Activated T-cell treated with anti-CD3 and anti-CD28 coated beads for 48 hours (primary cell): ENCODE measurements at places on chromosomes 5 and 9.

GRCh38 chr5:179802207-179802883 is 4.3 kb downstream of the MGAT4B start:
- DNase-seq, result no peak

- no peak for DNase-seq
These were observed 100.2 kb downstream of the BRINP1 start for GRCh38 chr9:119268985-119269384.

GRCh38 chr9:69299826-69300225 is 25.2 kb upstream of the ENTREP1 start:
- no peak for DNase-seq

DNA sequence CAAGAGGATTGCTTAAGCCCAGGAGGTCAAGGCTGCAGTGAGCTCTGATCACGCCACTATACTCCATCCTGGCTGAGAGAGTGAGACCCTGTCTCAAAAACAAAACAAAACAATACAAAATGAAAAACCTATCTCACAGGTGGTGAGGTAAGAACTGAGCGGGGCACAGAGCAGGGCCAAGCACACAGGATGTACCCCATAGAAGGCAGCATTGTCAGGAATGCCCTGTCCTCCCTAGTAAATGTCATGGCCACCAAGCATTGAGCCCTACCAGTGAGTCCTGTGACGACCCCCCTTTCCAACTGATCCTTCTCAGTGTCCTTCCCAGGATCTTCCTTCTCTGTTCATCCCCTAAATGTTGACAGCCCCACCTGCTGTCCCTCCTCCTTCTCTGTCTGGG is 44.6 kb upstream of the ALDH1B1 start:
- no peak for DNase-seq

DNA sequence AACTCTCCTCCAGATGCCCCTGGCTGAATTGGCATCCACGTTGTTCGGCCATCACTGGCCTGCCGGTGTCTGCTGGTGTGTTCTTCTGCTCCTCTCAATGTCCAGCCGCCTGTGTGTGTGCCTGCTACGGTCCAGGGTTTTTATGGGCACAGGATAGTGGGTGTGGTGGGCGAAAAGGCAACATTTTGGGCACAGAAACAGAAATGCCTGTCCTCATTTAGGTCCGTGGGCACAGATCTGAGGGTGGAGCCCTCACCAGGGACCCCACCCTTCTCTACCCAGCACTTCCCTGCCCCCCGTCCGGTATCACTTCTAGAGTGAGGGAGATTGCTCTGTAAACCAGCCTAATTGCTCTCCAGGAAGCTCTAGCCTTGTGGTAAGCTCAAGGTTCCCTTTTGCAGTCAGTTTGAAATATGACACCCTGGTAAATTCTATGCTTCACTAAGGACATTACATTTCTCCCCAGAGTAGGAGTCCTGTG is 410.1 kb downstream of the MAT2B start:
- DNase-seq, result no peak

- no peak for DNase-seq
These were observed 36.8 kb downstream of the C9orf50 start for GRCh38 chr9:129584136-129584535.

GRCh38 chr5:83244516-83244915 is 167.2 kb downstream of the XRCC4 start:
- no peak for DNase-seq

DNA sequence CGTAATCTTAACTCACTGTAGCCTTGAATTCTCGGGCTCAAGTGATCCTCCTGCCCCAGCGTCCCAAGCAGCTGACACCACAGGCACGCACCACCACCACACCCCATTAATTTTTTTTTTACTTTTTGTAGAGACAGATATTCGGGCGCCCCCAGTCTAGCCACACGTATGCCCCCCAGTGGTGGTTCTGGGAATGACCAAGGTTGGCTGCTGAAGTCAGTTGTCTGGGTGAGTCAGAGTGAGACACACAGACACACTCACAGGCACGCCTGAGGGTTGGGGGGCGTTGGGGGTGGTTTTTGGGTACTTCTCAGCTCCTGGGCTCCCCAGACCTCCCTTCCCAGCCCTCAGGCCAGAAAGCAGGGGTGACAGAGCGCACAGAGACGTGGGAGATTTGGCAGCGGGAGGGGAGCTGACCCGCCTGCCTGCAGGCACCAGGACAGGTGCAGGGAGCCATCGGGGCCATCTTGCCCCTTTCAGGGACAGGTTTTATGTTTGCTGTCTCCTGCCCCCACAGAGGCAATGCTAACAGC is 4.2 kb upstream of the ENTPD8 start:
- peak; percentile 79 for DNase-seq

DNA sequence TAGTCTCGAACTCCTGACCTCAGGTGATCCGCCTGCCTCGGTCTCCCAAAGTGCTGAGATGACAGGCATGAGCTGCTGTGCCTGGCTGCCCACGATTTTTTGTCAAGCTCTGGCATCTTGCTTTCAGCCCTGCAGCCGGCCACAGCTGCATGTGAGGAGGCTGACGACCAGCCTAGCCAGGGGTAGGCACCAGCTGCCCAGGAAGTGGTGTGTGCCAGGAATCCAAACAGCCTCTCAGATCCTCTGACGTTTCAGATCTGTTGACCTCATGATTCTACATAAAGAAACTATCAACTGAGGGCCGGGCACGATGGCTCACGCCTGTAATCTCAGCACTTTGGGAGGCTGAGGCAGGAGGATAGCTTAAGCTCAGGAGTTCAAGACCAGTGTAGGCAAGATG is 19.0 kb downstream of the DYNC2I2 start:
- DNase-seq, result no peak

GRCh38 chr9:115972362-115972761 is 181.2 kb upstream of the PAPPA start:
- DNase-seq, result no peak

DNA sequence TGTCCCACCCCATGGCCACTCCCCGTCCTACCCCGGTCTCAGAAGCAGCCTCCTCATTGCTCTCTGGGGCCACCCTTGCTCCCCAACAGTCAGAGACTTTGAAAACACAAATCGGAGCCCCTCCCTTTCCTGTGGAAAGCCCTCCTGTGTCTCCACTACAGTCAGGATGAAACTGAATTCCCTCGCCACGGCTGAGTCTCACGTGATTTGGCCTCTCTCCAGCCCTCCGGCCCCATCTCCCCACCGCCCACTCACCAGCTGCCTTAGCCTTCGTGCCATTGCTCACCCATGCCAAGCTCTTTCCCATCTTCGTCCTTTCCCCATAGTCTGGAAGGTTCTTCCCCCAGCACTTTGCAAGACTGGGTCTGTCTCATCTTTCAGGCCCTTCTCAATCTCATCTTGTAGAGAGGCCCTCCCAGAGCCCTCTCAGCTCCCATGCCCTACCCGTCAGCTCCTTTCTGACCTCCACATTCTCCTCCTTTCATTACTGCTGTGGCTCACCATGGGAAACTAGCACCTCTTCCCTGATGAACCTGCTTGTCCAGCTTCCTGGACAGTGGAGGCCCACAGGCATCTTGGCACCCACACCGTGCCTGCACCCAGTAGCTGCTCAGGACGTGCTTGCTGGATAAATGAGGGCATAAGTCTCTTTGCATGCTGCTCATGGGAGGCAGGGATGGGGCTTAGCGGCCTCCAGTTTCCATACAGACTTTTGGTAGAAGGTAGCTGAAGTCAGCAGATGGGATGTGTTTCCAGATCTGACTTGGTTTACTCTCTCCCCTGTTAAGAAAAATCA is 126.4 kb upstream of the COL5A1 start:
- no peak for DNase-seq

DNA sequence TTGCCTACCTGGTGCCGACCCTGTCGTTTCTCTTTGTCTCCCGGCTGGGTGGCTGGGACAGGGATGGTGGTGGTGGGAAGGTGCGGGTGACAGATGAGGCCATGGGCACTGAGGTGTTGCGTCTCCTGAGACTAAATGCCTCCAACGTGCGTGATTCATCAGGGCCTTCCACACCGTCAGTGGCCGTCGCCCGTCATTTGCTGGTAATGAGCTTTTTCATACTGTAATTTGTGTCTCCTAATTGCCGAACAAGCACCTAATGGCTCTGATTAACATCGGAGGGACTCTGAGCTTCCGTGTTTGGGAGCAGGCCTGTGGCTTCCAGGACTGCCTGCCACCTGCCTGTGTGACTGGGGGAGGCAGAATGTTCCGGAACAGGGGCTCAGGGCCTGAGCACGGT is 35.2 kb downstream of the RXRA start:
- no peak for DNase-seq

GRCh38 chr5:21168557-21168956 is 1180.6 kb upstream of the CDH18 start:
- DNase-seq, result no peak
